NCI-H2227 treated with DMSO at 0.1 percent for 48 hours (cell line): ENCODE measurements at places on chromosomes 5 and 9.

DNA sequence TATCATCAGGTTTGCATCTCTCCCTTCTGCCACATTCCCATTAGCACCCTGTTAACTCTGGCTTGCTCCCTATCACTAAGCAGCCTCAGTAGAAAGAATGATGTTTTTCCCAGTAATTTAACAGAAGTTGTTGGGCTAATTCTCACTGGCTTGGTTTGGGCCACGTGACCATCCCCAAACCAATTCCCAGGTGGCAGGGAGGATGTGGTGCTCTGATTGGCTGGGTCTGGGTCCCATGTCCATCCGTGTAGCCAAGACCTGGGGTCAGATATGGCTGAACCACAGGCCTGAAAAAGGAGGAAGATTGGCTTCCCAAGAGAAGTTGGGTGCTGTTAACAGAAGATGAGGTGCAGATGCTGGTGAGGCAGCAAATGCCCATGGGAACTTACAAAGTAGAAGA, 122.0 kb downstream of the BOD1 start:
- DNase-seq: no peak

DNA sequence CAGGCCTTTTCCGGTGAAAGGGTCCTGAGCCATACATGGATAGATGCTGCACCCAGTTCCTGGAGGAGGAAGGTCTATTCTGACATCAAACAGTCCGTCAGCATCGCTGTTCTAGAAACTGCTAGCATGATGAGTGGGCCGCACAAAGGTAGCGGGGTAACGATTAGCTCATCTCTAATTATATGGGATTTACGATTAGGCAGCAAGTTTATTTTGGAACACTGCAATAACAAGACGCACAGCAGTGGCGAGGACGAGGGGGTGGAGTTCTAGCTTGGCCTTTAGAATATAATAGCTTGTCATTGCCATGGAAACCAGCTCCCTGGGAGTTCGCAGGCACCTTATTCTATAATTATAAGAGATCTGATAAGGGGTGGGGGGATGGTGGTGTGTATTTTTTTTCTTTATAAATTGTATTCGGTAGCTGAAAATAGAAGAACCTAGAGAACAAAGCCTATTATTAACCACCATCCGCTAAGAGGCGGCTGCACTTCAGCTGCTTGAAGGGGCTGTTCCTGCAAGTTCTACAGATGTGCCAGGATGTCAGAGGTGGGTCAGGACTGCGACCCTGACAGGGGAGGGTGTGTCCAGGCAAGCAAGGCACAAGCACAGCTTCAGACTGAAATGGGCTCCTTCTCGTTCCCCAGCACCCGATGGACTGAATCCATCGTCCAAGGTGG, 311.0 kb downstream of the AGTPBP1 start:
- DNase-seq: peak; percentile 100

DNA sequence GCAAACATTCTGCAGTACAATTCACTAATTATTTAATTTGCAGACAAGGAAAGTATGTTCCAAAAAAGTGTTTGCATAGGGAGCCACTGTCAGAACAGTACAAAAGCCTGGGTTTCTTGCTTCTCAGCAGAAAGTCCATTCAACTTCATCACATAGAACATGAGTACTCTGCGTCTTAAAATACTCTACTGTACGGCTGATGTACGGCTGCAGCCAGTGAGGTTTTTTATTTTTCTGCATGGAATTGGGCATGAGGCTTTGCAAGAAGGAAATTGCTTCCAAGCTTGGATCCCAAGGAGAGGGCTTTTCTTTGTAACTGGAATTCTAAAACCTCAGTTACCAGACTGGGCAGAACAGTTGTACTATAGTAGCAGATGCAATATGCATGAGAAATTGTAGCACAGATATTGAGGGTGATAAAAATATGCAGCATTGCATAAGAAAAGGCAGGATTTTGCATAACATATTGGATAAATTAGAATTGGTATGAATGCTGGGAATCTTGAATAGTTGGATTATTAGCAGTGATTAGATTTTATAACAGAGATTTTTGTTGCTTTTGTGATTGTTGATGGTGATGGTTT, 178.1 kb upstream of the CDH9 start:
- DNase-seq: no peak

- no peak for DNase-seq
Observed at GRCh38 chr5:141392429-141393198, at the start of gene PCDHGA8. Gene PCDHGA8 (plus strand): TSS chr5:141392633. CDS start chr5:141392814, 181 bp downstream.

DNA sequence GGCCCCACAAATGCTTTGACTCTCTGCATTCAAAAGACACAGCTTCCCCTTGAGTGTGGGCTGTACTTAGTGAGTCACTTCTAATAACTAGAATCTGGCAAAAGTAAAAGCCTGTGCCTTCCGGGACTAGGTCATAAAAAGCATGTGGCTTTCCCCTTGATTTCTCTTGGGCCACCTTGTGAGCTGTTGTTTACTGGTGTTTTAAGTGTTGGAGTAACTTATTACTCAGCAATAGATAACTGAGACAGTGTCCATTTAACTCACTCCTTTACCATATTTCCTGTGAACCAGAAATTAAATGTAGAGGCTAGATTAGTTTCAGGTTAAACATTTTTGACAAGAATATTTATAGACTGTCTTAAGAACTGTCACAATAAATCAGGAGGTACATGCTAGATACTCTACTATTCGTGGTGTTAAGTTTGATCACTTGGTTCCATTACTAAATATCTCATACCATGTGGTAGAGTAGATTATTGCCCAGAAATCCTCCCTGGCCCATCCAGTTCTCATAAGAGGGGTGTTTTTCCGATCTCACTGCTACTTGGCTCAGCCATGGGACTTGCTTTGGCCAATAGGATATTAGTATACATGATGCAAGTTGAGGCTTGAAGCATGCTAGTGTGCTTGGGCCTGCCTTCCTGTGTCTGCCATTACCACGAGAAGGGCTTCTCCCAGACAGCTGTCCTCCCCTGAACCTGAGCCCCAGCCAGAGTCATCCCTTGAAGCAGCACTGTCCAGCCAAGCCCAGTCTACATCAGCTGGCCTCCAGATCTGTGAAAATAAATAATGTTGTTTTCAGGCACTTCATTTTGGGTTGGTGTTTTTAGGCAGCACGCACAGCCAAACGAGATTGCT, 10.4 kb upstream of the CMBL start:
- no peak for DNase-seq

- peak; percentile 62 for DNase-seq
Observed at GRCh38 chr5:151825445-151825844, 53.7 kb downstream of the G3BP1 start.

GRCh38 chr9:137490532-137491186, 31.5 kb upstream of the NSMF start:
- no peak for DNase-seq

DNA sequence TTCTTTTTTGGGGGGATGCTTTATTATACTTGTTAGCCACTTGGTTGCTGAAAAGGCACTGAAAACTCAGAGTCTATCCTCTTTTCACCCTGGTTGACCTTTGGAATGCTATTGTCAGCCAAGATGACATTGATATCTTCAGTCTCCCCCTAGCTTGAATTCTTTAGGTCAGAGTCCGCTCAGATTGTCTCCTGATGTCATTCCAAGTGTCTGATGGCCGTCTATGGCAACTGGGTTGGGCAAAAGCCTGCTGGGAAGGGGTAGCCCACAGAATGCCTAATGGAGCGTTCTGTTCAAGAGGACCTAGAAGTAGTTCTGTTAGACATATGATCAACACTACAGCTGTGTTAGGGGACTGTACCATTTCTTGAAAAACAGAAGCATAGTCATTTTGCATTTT, 9.7 kb upstream of the MEF2C start:
- DNase-seq: no peak

DNA sequence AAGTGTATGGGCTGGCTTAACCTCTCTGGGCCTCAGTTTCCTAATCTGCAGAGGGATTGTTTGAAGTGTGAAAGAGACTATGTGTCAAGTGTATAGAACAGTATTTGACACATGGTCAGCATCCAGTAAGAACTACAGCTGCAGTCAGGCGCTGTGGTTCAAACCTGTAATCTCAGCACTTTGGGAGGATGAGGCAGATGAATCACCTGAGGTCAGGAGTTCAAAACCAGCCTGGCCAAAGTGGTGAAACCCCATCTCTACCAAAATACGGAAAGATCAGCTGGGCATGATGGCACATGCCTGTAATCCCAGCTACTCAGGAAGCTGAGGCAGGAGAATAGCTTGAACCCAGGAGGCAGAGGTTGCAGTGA, 31.9 kb upstream of the STING1 start:
- DNase-seq: no peak

DNA sequence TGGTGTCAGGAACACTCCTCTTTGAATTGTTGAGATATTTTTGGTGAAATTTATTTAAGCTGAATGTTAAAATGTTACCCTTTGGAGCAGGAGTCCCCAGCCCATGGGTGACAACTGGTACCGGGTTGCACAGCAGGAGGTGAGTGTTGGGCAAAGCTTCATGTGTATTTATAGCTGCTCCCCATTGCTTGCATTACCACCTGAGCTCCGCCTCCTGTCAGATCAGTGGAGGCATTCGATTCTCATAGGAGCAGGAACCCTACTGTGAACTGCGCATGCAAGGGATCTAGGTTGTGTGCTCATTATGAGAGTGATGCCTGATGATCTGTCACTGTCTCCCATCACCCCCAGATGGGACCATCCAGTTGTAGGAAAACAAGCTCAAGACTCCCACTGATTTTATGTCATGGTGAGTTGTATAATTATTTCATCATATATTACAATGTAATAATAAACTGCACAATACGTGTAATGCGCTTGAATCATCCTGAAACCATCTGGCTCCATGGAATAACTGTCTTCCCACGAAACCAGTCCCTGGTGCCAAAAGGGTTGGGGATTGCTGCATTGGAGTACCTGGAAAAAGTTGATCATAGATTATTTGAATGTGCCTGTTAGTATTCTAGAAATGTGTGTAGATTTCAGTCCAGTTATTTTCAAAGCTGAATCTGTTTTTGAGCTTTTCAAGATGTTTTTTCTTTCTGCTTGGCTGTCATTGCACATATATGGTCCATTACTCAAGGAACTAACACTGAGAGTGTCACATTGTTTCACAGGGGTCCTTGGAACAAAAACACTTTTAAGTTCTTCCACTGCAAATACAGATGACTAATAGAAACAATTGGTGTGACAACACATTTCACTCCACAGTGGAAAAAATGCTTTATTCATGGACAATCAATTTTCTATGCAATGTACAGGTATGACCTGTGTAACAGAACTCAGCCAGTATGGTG, 104.6 kb upstream of the TNFAIP8 start:
- no peak for DNase-seq

- DNase-seq: no peak
Observed at GRCh38 chr5:4758996-4759395, 381.1 kb upstream of the ADAMTS16 start.

- DNase-seq: no peak
Observed at GRCh38 chr5:59326596-59326995, 566.9 kb downstream of the PDE4D start.

- no peak for DNase-seq
Observed at GRCh38 chr9:13942695-13943094, 371.2 kb downstream of the NFIB start.

GRCh38 chr5:56053363-56053762, 58.6 kb upstream of the IL6ST start:
- no peak for DNase-seq

GRCh38 chr5:133147815-133148567, 96.2 kb downstream of the HSPA4 start:
- no peak for DNase-seq

- no peak for DNase-seq
Observed at GRCh38 chr5:90071066-90071465, 338.5 kb downstream of the CETN3 start.

DNA sequence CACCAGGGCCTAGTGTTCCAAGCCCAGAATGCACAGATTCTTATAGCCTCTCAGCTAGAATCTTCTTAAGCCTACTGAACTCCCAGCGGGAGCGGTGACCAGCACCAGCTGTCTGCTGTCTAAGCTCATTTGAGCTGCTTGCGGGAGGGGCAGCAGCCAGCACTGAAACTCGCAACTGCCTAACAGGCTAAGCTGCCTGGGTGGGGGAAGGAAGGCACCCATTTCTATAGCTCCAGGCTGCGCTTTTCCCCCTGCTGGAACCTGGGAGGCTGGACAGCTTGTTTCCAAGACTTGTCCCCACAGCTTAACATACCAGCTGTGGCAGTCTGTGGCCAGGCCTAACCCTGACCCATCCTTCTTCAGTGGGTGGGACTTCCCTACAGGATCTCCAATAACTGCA, 512.9 kb downstream of the EFNA5 start:
- no peak for DNase-seq
